ENCODE measurements at places on chromosomes 7 and 10.

DNA sequence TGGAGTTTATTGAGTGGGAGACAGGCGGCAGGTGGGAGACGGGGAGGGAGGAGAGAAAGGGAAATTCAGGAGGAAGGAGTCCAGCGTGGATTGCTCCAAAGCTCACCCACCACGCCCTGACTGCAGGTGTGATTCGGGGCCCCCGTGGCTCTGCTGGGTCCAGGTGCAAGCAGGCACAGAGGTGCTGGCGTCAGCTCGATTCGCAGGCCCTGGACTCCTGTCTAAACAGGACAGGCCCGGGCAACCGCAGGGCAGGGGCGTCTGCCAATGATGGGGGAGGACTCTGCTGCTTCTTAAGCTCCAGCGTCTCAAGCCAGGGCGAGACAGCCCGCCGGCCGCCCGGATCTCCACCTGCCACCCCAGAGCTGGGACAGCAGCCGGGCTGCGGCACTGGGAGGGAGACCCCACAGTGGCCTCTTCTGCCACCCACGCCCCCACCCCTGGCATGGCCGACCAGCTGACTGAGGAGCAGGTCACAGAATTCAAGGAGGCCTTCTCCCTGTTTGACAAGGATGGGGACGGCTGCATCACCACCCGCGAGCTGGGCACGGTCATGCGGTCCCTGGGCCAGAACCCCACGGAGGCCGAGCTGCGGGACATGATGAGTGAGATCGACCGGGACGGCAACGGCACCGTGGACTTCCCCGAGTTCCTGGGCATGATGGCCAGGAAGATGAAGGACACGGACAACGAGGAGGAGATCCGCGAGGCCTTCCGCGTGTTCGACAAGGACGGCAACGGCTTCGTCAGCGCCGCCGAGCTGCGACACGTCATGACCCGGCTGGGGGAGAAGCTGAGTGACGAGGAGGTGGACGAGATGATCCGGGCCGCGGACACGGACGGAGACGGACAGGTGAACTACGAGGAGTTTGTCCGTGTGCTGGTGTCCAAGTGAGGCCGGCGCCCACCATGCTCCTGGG, at the start of gene CALML3:
CALML3 (plus strand) TSS at position 321 of the 920 bp plus-strand sequence; CDS start at position 446, 125 bp downstream.
- DNase-seq = peak; percentile 49

GRCh38 chr10:117240621-117241529, at the start of gene SLC18A2:
TSS of gene SLC18A2 (plus strand) at chr10:117241114. CDS start at chr10:117241694, 580 bp downstream.
- no peak for DNase-seq

GRCh38 chr7:27172823-27173510, 1.2 kb downstream of the HOXA10 start:
- peak; percentile 77 for DNase-seq

DNA sequence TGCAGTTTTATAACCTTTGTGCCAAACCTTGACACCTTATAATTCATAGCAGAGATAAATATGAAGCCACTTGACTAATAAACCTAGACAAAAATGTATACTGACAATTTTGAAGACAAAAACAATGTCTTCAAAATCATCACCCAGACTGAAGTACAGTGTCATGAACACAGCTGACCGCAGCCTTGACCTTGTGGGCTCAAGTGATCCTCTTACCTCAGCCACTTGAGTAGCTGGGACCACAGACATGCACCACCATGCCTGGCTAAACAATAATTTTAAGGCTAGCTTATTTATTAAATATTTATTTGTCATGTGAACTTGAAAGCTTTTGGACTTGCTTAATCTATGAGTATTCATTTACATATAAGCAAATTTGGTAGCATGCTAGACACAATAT, 24.3 kb downstream of the IL6 start:
- no peak for DNase-seq

GRCh38 chr10:71799608-71800453, 26.5 kb upstream of the VSIR start:
- no peak for DNase-seq

GRCh38 chr7:46880508-46881196, 701.3 kb downstream of the TNS3 start:
- DNase-seq = no peak

GRCh38 chr7:91875851-91876250, 4.7 kb downstream of the MTERF1 start:
- DNase-seq = no peak

GRCh38 chr7:30321089-30321881, 36.9 kb downstream of the ZNRF2 start:
- DNase-seq = no peak

DNA sequence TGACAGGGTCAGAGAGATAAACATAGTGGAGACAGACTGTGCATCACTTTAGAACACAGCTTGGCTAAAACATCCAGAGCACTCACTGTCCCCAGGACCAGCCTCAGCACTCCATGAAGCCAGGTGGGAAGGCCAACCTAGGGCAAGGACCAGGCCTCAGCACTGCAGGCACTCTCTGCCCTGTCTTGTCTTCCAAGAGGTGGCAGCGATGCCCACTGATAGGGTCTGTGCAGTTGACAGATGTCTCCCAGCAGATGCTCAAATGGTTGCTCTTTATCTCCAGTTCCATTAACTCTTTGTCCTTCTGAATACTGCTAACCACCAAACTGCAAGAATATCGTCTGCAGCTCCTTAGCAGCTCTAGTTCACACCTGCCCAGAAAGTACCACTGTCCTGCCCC, 9.1 kb downstream of the DDX56 start:
- DNase-seq = no peak

- no peak for DNase-seq
Measured at GRCh38 chr7:108592646-108593201, 23.1 kb downstream of the DNAJB9 start.
